ENCODE measurements at places on chromosomes 11 and 22.

DNA sequence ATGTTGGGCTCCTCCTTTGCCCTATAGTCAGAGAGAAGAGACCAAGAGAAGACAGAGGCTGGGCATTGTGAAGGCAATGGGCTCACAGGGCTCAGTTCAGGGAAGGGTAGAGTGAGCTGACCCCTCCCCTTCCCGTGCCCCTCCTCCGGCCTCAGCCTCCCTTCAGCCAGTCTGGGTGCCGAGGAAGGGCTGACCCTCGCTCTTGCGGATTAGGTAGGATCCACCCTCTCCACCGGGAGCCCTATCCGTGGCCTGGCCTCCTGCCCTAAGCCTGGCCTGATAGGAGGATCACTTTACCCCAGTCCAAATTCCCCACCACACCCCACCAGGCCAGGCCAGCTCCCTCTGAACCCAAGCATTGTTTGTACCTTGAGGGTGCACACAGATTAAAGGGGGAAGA, 1.8 kb upstream of the PPP1R14B start:
- DNase-seq = no peak

GRCh38 chr22:50244420-50245213, at the start of gene TUBGCP6:
TUBGCP6 (minus strand) TSS chr22:50245023; CDS start chr22:50244459, 564 bp downstream.
- DNase-seq = peak; percentile 89

GRCh38 chr11:129317571-129317970, 58.1 kb upstream of the BARX2 start:
- DNase-seq = no peak

DNA sequence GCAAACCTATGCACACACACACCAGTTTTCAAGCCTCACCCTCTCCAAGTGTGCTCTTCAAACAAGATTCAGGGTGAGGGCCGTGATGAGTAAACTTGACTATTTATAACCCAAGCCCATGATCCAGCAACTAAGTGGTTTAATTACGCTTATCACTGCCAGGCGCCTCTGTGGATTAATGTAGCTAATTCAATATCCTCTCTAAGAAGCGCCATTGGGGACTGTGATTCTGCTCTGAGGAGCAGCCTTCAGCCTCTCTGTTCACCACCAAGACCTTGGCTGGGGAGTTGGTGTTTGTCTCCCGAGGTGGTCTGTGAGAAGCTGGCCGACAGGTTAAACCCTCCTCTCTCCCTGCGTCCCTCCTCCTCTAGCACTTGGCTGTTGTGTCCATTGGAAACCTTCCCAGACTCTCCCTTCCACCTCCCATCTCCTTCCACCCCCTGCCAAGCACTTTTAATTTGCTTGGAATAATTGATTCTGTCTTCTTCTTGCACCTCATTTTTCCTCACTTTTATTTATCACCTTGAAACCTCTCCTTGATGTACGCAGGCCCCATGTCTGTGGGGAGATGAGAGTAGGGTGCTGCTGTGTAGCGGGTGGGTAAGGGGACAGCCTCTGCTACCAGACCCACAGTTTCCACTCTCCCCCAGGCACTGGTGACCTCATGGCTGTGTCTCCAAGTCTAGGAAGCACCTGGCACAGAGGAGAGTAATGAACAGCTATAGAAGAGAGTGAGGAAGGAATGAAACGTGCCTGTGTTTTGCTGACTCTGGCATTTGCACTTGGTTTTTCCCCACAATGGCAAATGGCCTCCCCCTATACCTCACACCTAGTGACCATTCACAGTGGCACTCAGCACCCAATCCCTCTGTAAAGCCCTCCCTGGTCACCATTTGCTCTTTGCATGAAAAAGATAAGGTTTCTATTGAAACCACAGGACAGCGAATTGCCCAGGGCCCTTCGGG, 236.6 kb downstream of the GRIK4 start:
- no peak for DNase-seq

DNA sequence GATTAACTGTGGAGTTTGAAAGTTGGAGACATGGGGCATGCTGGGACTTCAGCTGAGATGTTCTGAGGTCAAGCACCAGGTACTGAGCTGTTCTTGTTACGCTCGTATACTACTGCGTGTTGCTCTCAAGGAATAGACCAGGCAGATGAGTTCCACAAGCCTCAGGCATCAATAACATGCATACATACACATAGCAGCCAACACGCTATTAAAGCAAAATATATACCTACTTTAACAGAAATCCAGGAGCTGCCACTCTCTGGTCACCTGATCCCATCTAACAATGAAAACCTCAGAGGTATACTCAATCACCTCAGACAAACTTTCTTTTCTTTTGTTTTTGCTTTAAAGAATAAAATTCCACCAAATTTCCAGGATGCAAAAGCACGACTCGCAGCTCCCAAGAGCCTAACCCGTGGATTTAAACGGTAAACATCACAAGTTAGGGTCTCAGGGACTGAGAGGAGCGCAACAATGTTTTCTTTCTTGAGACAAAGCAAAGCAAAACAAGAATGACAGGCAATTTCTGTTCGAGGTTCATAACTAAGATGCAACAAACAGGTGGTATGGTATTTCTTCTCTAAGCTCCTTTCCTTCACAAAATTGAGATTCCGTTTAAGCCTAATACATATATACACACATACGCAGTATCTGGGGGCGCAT, 16.5 kb downstream of the BLID start:
- DNase-seq = no peak

- DNase-seq = no peak
Observed at GRCh38 chr11:69131644-69132300, 24.0 kb upstream of the SMIM38 start.

DNA sequence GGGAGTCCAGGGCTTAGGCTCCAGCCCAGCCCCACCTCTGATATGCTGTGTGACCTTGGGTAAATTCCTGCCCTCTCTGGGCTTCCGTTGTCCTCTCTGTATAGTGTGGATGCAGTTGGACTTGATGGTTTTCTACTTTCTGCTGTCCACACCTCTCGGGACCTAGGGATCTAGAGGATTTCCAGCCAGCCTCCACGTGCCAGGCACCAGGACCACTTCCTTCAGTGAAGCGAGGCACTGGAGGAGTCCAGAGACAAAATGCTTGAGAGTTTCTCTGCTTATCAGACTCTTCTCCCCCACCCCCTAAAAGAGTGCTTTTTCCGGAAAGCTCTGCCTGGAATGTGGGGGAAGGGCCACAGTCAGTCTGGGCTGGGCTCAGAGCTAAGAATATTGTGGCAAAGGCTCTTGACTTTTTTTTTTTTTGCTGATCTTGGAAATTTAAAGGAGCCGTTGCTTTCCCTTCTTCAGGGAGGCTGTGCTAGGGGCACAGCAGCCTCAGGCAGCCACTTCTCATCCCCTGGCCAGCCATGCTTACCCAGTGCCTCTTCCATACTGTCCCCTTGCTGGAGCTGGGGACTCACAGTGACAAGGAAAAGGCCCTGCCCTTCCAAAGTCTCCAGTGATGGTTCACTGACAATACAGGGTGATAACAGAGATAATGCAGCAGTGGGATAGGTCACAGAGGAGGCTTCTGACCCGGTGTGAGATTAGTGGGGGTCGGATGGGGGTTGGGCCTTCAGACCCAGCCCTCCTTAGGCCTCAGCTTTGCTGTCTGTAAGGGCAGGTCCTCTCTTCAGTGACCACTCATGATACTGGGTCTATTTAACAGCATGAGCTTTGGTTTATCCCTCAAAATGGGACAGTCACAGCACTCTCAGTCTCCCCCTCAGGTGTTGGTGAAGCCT, 2.9 kb upstream of the SERPINH1 start:
- DNase-seq = no peak

GRCh38 chr11:124738713-124739478, 846 bp upstream of the NRGN start:
- DNase-seq = no peak

DNA sequence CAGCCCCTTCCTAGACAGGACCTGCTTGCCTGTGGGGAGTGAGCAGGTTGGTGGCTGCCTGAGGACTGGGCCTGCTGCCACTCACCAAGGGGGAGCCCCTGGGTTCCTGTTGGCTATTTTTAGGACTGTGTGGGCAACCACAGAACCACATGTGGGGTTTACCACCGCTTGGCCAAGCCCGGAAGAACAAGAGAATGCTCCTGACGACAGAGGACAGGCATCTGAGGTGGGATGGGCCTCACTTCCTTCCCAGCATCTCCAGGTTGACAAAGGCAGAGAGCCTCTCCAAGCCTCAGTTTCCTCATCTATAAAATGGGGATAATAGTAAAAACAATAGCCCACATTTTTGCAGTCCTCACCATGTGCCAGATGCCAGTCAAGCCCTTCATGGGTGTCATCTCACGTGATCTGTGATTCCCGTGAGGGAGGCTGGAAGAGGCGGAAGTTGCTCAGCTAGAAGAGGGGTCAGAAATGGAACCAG, 43.6 kb downstream of the LRRC32 start:
- no peak for DNase-seq

DNA sequence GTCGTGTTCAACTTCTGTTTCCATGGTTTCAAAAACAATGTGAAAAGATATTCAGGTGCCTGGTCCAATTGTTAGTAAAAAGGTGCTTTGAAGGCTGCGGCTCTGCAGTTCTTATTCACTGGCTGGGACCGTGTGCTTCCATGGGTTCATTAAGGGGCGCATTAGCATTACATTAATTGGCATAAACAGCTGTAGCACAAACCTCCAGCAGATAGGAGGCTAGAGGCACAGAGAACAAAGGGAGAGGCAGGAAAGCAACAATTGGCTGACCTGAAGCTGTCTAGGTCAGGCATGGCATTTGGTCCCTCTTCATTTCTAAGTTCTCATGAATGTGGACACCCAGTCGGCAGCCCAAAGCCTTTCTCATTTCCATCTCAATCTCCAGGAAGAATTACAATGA, 16.6 kb downstream of the PAK1 start:
- DNase-seq = no peak

DNA sequence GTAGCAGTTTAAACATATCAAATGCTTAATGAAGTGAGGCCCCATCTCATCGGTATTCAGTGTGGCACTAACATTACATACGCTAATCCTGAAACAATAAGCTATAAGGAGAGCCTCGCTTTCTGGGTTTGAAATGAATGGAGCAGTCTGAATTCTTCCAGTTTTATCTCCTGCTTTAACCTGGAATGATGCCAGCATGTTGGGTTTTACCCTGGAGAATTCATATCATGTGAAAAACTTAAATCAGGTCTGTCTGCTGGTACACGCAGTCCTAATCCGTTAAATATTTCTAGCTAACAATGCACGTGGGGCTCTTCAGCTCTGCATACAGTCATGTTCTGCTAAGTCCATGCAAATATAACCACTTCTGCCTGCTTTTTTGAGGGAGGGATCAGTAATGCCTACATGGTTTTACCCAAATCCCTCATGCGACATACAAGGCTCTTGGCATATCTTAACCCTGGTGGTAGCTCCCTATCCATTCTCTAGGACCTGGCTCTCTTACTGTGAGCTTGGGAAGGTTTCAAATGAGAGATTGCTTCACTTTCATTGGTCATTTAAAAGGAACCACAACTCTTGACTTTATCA, 92.7 kb downstream of the COMMD9 start:
- no peak for DNase-seq

- no peak for DNase-seq
Observed at GRCh38 chr11:82686211-82686610, 47.5 kb downstream of the FAM181B start.

GRCh38 chr11:32029721-32030120, 61.2 kb upstream of the RCN1 start:
- no peak for DNase-seq

DNA sequence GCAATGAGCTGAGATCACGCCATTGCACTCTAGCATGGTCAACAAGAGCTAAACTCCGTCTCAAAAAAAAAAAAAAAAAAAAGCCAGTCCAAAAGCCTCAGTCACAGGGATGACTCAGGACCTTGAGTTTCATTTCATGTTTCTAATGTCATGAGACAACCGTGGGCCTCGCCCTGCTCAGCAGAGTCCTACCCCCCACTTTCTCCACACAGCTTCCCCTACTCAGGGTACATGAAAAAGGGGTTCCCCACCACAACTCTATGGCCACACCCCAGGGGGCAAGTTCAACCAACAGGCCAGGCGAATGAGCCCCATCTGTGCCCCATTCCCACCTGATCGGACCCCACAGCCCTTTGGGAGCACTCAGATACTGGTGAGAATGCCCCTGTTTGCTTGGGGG, 24.3 kb upstream of the ADA2 start:
- DNase-seq = no peak

- DNase-seq = no peak
Observed at GRCh38 chr11:69554849-69555248, 73.4 kb downstream of the LINC01488 start.

DNA sequence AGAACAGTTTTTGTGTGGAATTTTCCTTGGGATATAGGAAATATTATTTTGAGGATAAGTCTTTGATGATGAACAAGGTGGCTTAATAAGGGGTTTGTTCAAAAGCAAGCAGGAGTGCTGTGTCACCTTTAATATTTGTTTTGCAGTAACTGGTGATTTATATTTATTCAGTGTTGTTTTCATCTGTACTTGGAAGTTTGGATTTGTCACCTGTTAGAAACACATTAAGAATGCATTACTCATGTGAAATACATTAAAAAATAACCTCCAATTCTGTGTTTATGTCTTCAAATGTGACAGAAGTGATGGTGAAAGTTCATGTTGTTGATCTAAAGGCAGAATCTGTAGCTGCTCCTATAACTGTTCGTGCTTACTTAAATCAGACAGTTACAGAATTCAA, 70.5 kb downstream of the DKK3 start:
- DNase-seq = no peak

DNA sequence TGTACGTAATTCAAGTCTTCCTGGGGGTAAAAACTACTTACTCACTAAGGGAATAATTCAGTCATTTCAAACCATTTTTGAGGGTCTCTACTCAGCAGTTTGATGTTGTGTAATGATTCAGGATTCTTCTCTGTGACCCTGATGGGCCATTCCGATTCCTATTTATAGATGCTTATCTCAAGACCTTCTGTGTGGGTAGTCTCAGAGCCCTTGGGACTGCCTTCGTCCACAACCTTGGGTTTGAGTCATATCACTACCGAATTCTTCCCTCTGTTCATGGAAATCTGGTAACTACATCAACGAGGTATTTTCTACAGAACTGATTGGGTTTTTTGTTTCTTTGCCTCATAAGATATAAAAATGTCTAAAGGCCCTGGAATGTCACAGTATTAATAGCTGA, 14.3 kb upstream of the CBX6 start:
- no peak for DNase-seq

GRCh38 chr22:45731798-45732495, 60.3 kb downstream of the ATXN10 start:
- DNase-seq = no peak

DNA sequence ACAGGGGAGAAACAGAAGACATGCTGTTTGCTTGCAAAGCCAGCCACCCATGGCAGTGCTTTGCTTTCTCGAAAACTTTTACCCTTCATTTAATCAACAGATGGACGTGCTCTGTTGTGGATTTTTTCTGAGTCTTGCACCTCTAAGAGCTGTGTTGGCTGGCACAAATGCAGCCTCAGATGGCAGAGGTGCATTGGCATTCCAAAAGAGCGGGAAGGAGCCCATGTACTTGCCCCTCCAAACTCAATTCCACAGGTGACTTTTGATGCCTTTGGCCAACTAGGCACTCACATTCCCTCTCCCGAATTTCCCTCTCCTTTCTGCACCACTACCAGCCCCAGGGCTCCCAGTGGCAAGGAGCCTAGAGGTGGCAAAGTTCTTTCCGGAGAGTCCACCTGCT, 1.2 kb downstream of the KIRREL3 start:
- DNase-seq = no peak
